ENCODE measurements at places on chromosomes 6 and 20.

- DNase-seq = no peak
Measured at GRCh38 chr6:37788259-37788658, 31.3 kb upstream of the ZFAND3 start.

- no peak for DNase-seq
Measured at GRCh38 chr6:2870046-2870636, 28.5 kb upstream of the SERPINB1 start.

GRCh38 chr20:41800040-41800439 is 181.9 kb upstream of the CHD6 start:
- DNase-seq = no peak

DNA sequence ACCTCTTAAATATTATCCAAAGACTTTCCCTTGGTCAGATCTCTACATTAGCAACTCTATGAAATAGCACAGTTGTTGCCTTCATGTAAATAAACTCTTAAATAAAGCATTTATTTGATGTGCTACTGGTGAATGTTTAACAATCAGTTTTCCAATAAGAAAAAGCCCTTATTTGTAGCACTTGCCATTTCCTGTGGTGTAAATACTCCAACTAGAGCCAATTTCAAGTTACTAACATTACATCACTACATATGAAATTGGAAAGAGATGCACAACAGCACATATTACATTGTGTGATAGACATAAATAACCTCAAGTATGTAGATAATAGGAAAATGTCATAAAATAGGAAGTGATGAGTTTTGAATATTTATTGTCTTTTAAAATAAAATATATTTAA is 5.0 kb upstream of the MYB start:
- no peak for DNase-seq

DNA sequence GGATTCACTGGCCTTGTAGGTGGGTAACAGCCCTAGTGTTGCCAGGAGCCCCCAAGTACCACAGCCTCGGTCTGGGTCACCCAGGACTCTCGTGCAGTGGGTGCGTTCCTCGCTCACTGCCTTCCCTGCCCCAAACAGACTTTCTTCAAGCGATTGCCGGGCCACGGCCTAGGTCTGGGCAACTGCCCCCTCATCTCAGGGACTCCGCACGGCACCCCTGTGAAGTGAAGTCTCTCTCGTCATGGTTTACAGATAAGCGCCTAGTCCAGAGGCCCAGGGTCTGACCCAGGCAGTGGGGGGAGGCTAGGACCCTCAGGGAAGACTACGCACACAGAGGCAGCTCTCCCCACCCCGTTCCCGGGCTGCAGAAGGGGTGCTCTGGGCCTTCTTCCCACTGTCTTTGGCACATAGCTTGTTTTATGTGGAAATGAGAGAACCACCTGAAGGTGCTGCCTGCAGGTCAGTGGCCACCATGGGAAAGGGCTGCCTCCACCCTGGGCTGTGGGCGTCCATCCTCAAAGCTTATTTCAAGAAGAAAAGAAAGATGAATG is 220.8 kb downstream of the ERMARD start:
- DNase-seq = no peak

DNA sequence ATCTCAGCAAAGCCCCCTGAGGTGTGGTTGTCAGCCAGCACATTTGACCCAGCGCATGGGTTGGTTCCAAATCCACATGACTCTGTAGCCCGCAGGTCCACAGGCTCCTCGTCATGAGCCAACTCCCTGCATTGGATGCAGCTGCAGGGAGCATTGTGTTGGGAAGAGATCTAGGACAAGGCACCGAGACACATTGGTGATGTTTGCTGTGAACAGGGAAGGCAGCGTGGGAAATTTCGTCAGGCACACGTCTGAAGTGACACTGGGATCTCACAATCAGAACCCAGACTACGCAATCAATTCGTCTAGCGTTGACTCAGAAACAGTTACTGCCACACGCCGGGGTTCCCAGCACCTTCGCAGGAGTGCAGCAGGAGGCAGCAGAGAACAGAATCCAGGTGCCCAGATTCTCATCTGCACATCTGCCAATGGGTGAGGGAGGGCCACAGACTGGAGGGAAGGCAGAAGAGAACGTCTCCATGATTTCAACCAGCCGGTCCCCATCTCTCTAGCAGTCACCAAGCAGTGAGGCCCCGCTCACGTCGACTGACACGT is 177.0 kb downstream of the TTLL2 start:
- DNase-seq = no peak

GRCh38 chr20:32191873-32192272 is 15.7 kb downstream of the PLAGL2 start:
- DNase-seq = no peak

- DNase-seq = no peak
Measured at GRCh38 chr6:139308286-139308916, 16.6 kb upstream of the TXLNB start.

- no peak for DNase-seq
Measured at GRCh38 chr6:15322781-15323536, 77.1 kb downstream of the JARID2 start.

DNA sequence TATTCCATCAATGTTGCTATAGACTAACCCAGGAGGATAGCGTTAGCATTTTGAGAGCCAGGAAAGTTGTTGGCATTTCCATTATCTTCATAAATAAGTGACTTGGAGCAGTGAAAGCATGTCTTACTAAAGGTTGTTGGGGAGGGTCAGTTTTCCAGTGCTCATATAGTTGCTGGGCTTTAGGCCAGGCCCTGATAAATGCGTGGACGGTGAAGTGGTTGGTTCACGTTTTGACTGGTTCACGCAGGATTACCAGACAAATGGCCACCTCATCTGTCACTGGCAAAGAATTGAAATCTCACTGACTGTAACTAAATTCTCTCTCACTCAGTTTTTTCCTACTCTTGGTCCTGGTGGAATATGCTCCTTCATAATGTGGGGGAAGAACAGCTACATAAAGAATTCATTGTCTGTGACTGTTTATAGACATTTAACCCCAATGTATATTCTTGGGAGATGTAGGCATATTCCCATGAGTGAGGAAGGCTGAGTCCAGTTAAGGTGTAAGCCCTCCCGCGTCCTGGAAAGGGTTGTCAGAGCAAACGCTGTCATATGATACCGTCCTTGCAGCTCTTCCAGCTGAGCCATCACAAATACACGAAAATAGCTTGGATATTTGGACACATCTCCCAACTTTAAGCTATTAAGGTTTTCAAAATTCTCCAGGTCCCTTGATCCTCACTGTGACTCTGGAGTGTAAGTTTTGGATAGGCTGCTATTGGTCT is 27.8 kb downstream of the LRRC1 start:
- DNase-seq = no peak

- DNase-seq = no peak
Measured at GRCh38 chr6:71080826-71081225, 124.0 kb upstream of the B3GAT2 start.

- DNase-seq = no peak
Measured at GRCh38 chr6:718345-718744, 25.4 kb upstream of the EXOC2 start.

GRCh38 chr6:76418560-76419223 is 346.2 kb upstream of the IMPG1 start:
- no peak for DNase-seq

DNA sequence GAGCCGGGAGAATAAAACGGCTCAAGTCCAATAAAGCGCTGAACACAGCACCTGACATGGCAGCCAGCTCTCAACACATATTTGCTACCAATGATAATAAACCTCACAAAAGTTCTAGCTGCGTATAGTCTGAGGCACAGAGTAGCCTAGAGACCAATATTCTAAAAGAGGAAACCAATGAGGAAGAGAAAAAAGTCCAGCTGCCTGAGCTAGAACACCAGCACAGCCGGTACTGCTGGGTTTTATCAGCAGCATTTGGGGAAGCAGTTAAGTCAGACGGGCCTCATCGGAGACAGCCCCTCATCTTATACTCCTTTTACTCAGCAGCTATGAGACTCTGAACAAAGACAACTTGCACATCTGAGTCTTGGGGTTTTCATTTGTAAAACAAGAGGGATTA is 2.4 kb upstream of the RTF2 start:
- DNase-seq = no peak

- DNase-seq = no peak
Measured at GRCh38 chr20:35907017-35907701, 47.1 kb downstream of the SCAND1 start.

GRCh38 chr6:45607798-45608197 is 230.1 kb upstream of the SUPT3H start:
- no peak for DNase-seq

- no peak for DNase-seq
Measured at GRCh38 chr6:36916126-36916525, 30.4 kb downstream of the C6orf89 start.

DNA sequence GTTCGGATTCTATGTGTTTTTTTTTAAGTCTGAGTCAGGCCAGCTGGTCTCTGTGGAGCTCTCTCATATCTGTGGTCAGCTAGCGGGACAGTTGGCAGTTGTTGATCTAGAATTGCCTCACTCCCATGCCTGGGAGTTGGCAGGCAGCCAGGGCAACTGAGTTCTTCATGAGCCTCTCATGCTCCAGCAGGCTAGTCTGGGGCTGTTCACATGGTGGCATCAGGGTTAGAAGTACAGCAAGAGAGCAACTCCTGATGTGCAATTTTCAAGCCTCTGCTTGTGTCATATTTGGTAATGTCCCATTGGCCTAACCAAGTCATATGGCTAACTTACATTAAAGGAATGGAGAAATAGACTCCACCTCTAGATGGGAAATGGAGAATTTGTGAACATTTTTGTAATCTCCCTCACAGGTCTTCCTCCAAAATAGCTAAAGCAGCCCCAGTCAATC is 6.7 kb upstream of the IFT52 start:
- no peak for DNase-seq

DNA sequence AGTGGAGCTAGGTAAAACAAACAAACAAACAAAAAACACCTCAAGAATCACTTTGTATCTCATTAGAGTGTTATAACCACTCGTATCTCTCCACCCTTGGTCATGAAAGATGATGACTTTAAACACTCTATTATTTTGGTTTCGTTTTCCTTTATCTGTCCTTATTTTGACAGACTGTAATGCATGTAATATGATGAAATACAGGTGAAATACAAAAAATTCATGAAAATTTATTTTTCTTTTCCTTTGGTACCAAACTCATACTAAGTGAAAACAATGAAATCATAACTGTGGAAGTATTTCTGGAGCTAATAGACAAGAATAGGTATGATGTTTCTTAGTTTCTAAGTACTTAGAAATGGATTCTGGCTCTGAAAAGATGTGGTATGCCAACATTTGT is 4.1 kb downstream of the OR12D2 start:
- no peak for DNase-seq

GRCh38 chr6:111743862-111744692 is 129.2 kb downstream of the FYN start:
- no peak for DNase-seq

DNA sequence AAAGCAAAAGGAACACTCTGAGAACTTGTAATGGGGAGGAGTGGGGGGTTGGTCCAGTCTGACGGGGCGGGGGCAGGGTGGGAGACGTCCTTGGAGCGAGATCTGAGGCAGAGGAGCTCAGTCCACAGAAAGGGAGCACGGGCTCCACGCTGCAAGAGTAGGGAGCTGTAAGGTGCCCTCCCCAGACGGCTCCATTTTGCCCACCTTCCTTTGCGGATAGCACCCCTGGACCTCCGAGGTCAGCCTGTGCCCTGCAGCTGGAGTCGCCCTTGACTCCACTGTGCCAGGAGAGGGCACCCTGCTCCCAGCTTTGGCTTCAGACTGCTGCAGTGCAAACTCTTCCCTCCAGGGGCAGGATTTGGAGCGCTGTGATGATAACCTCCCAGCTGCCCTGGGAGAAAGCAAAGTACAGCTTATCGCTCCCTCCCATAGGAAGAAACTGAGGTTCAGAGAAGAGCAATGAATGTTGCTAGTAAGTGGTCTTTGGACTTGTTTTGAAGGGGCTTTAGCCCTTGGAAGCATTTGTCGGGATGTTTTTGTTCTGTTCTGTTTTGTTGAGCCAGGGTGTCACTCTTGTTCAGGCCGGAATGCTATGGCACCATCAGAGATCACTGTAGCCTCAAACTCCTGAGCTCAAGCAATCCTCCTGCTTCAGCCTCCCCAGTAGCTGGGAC is 9.5 kb upstream of the AHCY start:
- peak; percentile 72 for DNase-seq

- no peak for DNase-seq
Measured at GRCh38 chr20:14918976-14919375, 581.6 kb upstream of the FLRT3 start.

DNA sequence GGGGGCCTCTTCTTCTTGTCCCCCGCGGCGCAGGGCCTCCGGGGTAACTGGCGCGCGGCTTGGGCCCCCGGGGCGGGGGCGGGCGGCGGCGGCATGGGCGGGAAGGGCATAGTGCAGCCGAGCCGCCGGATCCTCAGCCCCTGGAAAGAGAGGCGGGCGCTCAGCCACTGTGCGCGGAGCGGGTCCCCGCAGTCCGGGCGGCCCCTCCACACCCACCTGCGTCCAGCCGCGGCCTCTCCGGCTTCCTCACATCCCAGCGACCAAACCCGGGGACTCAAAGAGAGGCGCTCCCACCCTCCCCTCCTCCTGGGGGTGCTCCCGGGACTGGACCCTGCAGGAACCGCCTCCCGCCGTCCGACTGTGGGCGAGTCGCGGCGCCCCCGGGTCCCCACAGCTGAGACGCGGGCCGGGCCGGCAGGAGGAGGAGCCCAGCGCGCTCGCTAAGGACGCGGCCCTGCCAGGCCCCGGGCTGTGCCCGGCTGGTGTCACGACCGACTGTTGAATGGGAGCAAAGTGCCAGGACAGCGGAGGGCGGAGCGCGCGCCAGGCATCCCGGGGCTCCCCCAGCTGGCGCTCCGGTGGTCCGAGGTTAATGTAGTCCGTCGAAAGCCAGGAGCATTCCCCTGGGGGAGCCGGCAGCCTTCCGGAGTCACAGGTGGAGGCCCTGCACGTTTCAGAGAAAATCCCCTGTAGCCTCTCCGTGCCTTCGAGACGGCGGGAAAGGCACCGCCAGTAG is at the start of gene PRR18:
TSS of gene PRR18 (minus strand) at position 360 of the 736 bp plus-strand sequence. CDS start at position 110, 250 bp downstream.
- DNase-seq = no peak

GRCh38 chr6:14312587-14312986 is 195.0 kb downstream of the CD83 start:
- no peak for DNase-seq

GRCh38 chr6:159301810-159302593 is 132.8 kb downstream of the FNDC1 start:
- no peak for DNase-seq

DNA sequence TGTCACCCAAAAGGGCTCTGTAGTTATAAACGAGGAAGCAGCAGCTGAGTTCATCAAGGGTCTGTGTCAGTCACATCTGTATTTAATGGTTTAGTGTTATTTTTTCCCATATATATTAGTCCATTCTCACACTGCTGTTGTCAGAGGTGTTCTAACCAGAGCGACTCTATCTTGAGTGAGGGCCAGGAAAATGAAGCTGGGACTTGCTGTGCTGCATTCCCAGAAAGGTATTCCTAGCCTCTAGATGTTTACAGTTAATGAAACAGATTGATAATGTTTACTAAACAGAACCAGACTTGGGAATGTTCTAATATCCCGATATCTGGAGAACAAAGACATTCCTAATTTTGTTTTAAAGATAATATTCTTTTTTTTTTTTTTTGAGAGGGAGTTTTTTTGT is 48.0 kb upstream of the SEC63 start:
- DNase-seq = no peak

DNA sequence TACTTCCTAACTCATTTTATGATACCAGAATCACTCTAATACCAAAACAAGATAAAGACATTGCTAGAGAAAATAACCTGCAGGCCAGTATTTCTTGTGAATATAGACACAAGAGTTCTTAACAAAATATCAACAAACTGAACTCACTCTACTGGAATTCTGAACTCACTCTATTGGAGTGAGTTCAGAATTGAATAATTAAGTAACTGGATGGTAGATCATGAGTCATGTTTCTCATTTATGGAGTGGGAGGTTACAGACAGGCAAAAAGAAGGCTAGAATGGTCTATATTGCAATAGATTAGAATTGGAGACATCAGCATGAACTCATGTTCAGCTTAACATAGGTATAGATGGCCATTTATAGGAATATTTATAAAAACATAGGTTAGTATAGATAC is 26.6 kb upstream of the C6orf58 start:
- DNase-seq = no peak

Measured in activated CD8-positive, alpha-beta memory T cell treated with anti-CD3 and anti-CD28 coated beads for 1 hour (primary cell).